ENCODE measurements at places on chromosomes 2 and 18.

DNA sequence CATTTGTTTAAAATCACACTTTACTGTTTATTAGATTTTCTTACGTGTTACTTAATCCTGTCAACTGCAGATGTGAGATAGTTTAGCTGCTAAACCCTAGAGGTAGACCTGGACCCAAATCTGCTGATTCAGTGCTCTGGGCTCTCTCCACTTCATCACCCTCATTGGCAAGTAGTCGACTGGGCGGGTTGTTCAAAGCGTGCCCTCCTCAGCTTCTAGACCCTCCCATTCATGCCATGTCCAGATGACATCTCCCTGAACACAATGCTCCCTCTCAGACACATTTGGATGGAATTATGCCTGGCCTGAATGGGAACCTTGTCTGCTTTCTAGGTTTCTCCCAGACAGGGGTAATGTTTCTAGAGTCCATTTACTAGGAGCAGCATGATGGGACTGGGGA is 43.7 kb downstream of the RPIA start:
- peaks cover 27% of the 10 kb centered on the region for H3K4me1 ChIP-seq
- H3K27ac ChIP-seq = peak overlapping the region; percentile 74
- peaks cover 26% of the 10 kb centered on the region for H3K36me3 ChIP-seq
- DNase-seq = no peak
- no peaks in the 10 kb centered on the region for H3K27me3 ChIP-seq

GRCh38 chr2:240746671-240747070 is 55.0 kb downstream of the AQP12A start:
- H3K4me3 ChIP-seq = no peak overlapping the region
- DNase-seq = no peak
- H3K27ac ChIP-seq = no peak overlapping the region
- no peaks in the 10 kb centered on the region for H3K36me3 ChIP-seq

DNA sequence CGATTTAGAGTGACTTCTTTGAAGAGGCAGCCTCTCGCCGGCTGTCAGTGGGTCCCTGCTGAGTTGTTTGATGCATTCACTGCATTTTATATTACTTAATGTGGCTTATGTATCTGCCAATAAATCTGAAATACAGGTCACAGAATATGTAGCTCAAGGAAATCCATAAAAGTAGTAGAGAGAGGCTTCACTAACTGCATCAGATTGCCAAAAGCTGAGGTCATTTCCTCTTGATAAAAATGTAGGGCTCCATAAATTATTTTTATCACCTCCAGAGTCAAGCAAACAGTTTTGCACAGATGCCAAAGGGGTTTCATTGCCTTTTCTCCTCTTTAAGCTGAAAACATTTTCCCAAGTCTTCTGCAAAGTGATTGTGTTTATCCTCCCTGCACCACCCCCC is 36.5 kb upstream of the CCDC93 start:
- H3K27me3 ChIP-seq = peaks cover 29% of the 10 kb centered on the region
- DNase-seq = no peak
- no peaks in the 10 kb centered on the region for H3K36me3 ChIP-seq
- peaks cover 2% of the 10 kb centered on the region for H3K4me1 ChIP-seq

- no peaks in the 10 kb centered on the region for H3K36me3 ChIP-seq
- no peak overlapping the region for H3K27ac ChIP-seq
- H3K4me3 ChIP-seq = no peak overlapping the region
- no peak for DNase-seq
- H3K27me3 ChIP-seq = peaks cover 1% of the 10 kb centered on the region
- no peaks in the 10 kb centered on the region for H3K4me1 ChIP-seq
Observed at GRCh38 chr2:109522063-109522374, 91.7 kb downstream of the SEPTIN10 start.

DNA sequence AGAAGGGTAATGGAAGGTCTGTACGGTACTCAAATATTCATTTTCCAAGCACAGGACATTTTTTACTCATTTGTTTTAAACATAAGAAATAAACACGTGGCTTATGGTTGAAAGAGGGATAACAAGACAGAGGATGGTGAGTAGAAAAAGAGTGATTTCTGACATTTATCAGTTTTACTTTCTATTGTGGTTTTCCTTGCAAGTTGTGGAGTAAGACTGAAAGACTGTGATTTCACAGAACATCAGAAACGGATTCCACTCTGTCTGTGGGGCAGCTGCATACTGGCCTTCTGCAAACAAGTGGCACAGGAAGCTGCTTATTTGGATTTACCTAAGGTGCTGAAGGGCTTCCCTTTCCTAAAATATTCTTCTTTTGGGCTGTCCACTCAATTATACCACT is 122.2 kb upstream of the ITGB6 start:
- no peaks in the 10 kb centered on the region for H3K27me3 ChIP-seq
- H3K4me1 ChIP-seq = peaks cover 77% of the 10 kb centered on the region
- H3K36me3 ChIP-seq = peaks cover 2% of the 10 kb centered on the region
- no peak overlapping the region for H3K4me3 ChIP-seq

GRCh38 chr2:9107168-9108025 is 99.2 kb upstream of the ASAP2 start:
- H3K4me3 ChIP-seq = no peak overlapping the region
- DNase-seq = no peak
- no peaks in the 10 kb centered on the region for H3K4me1 ChIP-seq
- H3K27ac ChIP-seq = no peak overlapping the region
- H3K36me3 ChIP-seq = no peaks in the 10 kb centered on the region

- peaks cover 3% of the 10 kb centered on the region for H3K36me3 ChIP-seq
- no peaks in the 10 kb centered on the region for H3K27me3 ChIP-seq
- H3K4me1 ChIP-seq = no peaks in the 10 kb centered on the region
- H3K4me3 ChIP-seq = no peak overlapping the region
- no peak overlapping the region for H3K27ac ChIP-seq
Observed at GRCh38 chr2:18898271-18898670, 308.9 kb upstream of the NT5C1B start.

DNA sequence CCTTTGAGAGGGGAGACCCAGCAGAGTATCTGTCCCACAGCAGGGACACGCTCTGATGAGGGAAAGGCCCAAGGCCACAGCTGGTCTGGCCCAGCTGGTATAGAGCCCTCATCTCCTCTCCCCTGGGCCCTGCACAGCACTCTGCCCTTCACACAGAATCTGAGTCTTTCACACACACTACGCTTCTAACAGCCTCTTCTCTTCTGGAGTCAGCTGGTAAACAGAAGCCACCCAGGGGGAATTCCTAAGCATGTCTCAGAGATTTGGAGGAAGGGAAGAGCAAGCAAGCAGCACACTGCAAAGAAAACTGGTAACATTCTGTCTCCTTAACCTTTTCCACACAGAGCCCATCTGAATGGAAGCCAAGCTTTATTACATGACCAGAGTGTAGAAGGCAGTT is 121.1 kb upstream of the ACAA2 start:
- no peak overlapping the region for H3K27ac ChIP-seq
- no peak overlapping the region for H3K4me3 ChIP-seq
- peaks cover 2% of the 10 kb centered on the region for H3K27me3 ChIP-seq
- no peaks in the 10 kb centered on the region for H3K4me1 ChIP-seq
- H3K36me3 ChIP-seq = no peaks in the 10 kb centered on the region

DNA sequence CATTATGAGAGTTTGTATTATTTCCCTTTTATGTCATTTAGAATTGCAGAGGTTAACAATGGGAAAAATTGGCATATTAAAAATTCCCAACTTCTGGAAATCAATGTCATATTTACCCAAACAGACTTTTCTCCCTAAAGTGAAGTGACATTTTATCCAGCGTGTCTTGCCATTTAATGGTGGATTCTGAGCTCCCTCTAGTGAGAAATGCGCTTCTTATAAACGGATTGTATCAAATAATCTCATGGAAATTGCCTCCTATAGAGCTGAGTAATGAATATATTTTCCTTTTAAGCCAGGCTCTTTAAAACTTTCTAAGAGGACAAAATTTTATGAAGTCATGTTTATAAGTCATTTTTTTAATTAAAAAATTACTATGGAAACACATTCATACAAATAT is 5.7 kb upstream of the GCFC2 start:
- no peak overlapping the region for H3K27ac ChIP-seq
- no peak for DNase-seq
- peaks cover 4% of the 10 kb centered on the region for H3K4me1 ChIP-seq
- no peaks in the 10 kb centered on the region for H3K27me3 ChIP-seq

DNA sequence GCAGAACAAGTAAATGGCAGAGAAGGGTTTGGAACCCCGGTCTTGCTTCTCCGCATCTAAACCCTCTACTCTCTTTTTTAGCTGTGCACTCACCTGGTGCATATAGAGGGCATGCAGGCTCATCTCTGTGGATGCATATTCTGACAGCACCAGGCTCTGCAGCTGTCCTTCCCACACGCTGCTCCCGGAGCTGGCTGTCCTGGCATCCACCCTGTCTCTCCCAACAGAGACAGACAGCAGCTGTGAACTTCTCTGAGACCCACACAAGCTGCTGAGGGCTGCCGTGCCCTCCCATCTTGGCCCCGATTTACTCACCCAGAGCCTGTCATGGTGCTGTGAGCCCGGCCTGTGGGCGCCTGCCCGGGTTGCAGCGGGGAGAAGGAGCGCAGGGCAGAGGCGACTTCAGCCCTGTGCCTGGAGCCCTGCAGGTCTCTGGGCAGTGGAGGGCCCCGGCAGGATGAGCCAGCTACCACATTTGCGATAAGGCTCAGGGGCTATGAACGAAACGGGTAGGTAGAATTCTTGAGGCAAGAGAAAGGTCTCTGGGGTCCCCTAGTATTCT is 3.3 kb upstream of the ABCB6 start:
- H3K4me1 ChIP-seq = peaks cover 13% of the 10 kb centered on the region
- H3K36me3 ChIP-seq = peaks cover 45% of the 10 kb centered on the region
- no peak overlapping the region for H3K4me3 ChIP-seq
- no peak for DNase-seq

DNA sequence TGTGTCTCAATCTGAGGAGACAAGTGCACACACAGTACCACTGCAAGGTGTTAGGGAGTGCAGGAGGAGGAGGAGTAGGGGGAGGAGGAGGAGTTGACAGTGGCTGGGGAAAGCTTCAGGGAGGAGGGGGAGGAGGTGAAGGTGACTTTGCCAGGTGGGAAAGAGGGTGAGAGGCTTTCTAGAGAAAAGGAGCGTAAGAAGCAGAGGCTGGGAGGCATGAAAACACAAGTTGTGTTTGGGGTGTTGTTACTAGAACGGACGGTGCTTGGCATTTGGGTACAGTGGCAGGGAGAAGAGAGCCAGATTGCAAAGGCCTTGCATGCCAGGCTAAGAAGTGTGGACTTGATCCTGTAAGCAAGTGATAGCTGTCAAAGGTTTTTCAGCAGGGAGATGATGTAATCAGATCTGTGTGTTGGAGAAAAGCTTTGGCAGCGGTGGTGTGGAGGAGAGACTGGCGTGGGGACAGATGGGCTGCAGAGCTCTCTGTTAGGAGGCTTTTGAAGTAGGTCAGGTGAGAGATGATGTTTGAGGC is 16.2 kb downstream of the TANC1 start:
- H3K27me3 ChIP-seq = peaks cover 5% of the 10 kb centered on the region
- H3K27ac ChIP-seq = no peak overlapping the region
- no peak overlapping the region for H3K4me3 ChIP-seq

DNA sequence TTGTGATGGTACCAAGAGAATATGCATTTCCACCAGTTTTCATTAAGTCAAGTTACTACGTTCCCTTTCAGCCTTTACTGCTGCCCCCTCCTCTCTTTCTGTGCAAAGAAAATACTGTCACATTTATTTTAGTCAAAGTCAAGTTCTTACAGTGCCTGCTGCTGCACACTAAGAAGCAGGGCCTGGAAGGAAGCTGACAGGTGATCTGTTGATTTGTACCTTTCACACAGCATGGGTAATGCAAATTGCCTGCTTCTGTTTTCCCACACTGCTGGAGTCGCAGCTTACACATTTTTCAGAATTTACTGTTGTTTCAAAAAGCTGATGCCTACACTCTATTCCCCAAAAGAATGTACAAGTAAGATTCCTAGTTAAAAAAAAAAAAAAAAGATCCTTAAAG is 48.7 kb upstream of the CD226 start:
- no peak overlapping the region for H3K4me3 ChIP-seq
- peaks cover 67% of the 10 kb centered on the region for H3K36me3 ChIP-seq
- H3K4me1 ChIP-seq = peaks cover 30% of the 10 kb centered on the region
- DNase-seq = no peak

- H3K27ac ChIP-seq = no peak overlapping the region
- no peaks in the 10 kb centered on the region for H3K4me1 ChIP-seq
- H3K4me3 ChIP-seq = no peak overlapping the region
- peaks cover 5% of the 10 kb centered on the region for H3K27me3 ChIP-seq
- H3K36me3 ChIP-seq = no peaks in the 10 kb centered on the region
- no peak for DNase-seq
Observed at GRCh38 chr2:226169751-226170581, 629.7 kb downstream of the IRS1 start.

DNA sequence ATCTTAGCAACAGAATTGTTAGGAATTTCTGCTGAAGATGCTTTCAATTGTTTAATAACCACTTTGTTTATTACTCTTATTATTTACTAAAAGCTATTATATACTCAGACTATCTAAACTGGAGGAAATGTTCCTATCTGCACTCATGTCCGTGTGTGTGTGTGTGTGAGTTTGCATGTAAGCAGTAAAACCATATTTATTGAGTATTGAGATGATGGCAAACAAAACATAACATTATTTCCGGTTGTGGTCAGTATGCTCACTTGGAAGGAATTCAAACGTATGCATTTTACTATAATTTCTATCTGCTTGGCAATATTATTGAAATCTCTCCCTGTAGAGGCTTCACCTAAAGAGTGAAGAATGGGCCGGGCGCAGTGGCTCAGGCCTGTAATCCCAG is 43.0 kb upstream of the ZNF804A start:
- no peak overlapping the region for H3K4me3 ChIP-seq
- H3K27ac ChIP-seq = no peak overlapping the region
- H3K4me1 ChIP-seq = no peaks in the 10 kb centered on the region
- no peaks in the 10 kb centered on the region for H3K36me3 ChIP-seq
- H3K27me3 ChIP-seq = no peaks in the 10 kb centered on the region
- DNase-seq = no peak

DNA sequence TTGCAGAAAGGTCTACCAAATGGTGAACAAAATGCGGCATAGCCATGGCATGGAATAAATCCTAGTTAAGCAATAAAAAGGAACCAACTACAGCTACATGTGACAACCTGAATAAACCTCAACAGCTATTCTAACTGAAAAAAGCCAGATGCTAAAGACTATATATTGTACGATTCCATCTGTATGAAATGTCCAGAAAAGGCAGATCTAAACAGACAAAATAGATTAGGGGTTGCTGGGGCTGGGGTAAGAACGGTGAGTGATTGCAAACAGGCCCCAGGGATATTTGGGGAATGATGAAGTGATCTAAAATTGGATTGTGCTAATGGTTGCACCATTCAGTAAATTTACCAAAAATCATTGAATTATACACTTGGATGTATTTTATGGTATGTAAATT is 2.8 kb downstream of the CCDC68 start:
- no peak overlapping the region for H3K4me3 ChIP-seq
- H3K4me1 ChIP-seq = peaks cover 7% of the 10 kb centered on the region
- DNase-seq = no peak
- no peak overlapping the region for H3K27ac ChIP-seq
- no peaks in the 10 kb centered on the region for H3K36me3 ChIP-seq
- peaks cover 43% of the 10 kb centered on the region for H3K27me3 ChIP-seq

DNA sequence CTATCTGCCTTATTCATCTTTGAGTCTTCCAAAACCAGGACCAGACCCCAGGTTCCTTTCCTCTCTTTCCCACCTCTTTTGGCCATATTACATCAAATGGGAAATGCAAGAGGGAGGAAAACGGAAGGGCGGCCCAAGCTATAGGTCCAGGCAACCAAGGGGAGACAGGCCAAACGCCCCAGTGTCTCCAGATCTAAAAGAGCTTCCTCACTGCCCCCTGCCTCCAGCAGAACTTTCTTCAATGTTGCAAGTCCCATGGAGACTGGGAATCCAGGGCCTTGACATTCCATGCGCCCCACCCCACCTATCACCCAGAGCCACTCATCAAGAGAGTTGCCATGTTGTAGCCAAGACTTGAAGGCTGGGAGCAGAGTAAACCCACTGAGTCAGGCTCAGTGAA is 15.4 kb downstream of the TNS1 start:
- no peak overlapping the region for H3K4me3 ChIP-seq
- H3K27me3 ChIP-seq = peaks cover under 1% of the 10 kb centered on the region
- DNase-seq = no peak
- H3K4me1 ChIP-seq = peaks cover 6% of the 10 kb centered on the region
- no peaks in the 10 kb centered on the region for H3K36me3 ChIP-seq
- H3K27ac ChIP-seq = no peak overlapping the region

Measured in activated naive CD8-positive, alpha-beta T cell treated with anti-CD3 and anti-CD28 coated beads, Interleukin-2, amount 50 U/mL, for 24 hours (primary cell).